IMR-90 (cell line): ENCODE measurements at places on chromosomes 2 and 18. TPM values are rescaled to one million over a fixed set of nuclear protein-coding genes. Genes with fewer than 3 reads are reported as not detected.

The THUMPD2 gene
- 4.8 and 5.6 TPM in 2 replicates for total RNA-seq

The REG3A gene
- total RNA-seq: not detected in 2 replicates

The ANKRD29 gene
- total RNA-seq: under 0.01 and 0.18 TPM in 2 replicates

The STK17B gene
- total RNA-seq: 48.9 and 50.3 TPM in 2 replicates

The DPYSL5 gene
- not detected in 2 replicates for total RNA-seq

The KCNS3 gene
- 4.3 and 5.3 TPM in 2 replicates for total RNA-seq

The DPP10 gene
- total RNA-seq: not detected in 2 replicates

The CCDC68 gene
- 0.54 and 1.4 TPM in 2 replicates for total RNA-seq

The SFTPB gene
- not detected in 2 replicates for total RNA-seq

The EHBP1 gene
- total RNA-seq: 44.4 and 55.0 TPM in 2 replicates

The CKAP2L gene
- 9.9 and 13.3 TPM in 2 replicates for total RNA-seq

The RNF125 gene
- total RNA-seq: under 0.01 TPM in 2 replicates

The MAB21L4 gene
- total RNA-seq: not detected in 2 replicates

The SULT1C4 gene
- 0.36 and 0.56 TPM in 2 replicates for total RNA-seq

The GPR17 gene
- total RNA-seq: not detected in 2 replicates

The LOXHD1 gene
- total RNA-seq: not detected in 2 replicates

The CIAO1 gene
- 85.5 and 94.3 TPM in 2 replicates for total RNA-seq

The TNFAIP6 gene
- total RNA-seq: 2.2 and 2.9 TPM in 2 replicates

The CPO gene
- total RNA-seq: not detected in 2 replicates

The ARHGAP28 gene
- total RNA-seq: 2.8 and 3.8 TPM in 2 replicates

The STAT4 gene
- total RNA-seq: 0.28 and 0.36 TPM in 2 replicates

The LAMA1 gene
- total RNA-seq: 10.9 and 11.4 TPM in 2 replicates

The CPS1 gene
- 18.6 and 20.1 TPM in 2 replicates for total RNA-seq

The TRABD2A gene
- 19.7 and 20.3 TPM in 2 replicates for total RNA-seq

The METTL8 gene
- total RNA-seq: 10.6 and 20.0 TPM in 2 replicates

The NEDD4L gene
- 10.0 and 12.8 TPM in 2 replicates for total RNA-seq

The REG1B gene
- not detected in 2 replicates for total RNA-seq

The DSG4 gene
- total RNA-seq: not detected in 2 replicates

The ANKRD44 gene
- total RNA-seq: 11.7 and 15.6 TPM in 2 replicates

The TMEM247 gene
- not detected in 2 replicates for total RNA-seq

The KLHL29 gene
- total RNA-seq: 2.0 and 2.5 TPM in 2 replicates

The CHN1 gene
- total RNA-seq: 54.4 and 58.4 TPM in 2 replicates

The APLF gene
- 2.3 and 3.3 TPM in 2 replicates for total RNA-seq

The LNPK gene
- 48.6 and 59.4 TPM in 2 replicates for total RNA-seq

The CNGA3 gene
- total RNA-seq: under 0.01 TPM in 1 of 2 replicates, not detected in the other

The SPP2 gene
- not detected in 2 replicates for total RNA-seq

The RIT2 gene
- not detected in 2 replicates for total RNA-seq

The ATL2 gene
- total RNA-seq: 62.6 and 83.6 TPM in 2 replicates

The COLEC12 gene
- 1.7 and 2.3 TPM in 2 replicates for total RNA-seq

The DNAH6 gene
- total RNA-seq: under 0.01 TPM in 2 replicates

The CBLN2 gene
- total RNA-seq: not detected in 2 replicates

The RMND5A gene
- total RNA-seq: 16.0 and 17.8 TPM in 2 replicates

The SAG gene
- total RNA-seq: not detected in 2 replicates

The SKA1 gene
- 5.9 and 13.9 TPM in 2 replicates for total RNA-seq

The ACADL gene
- total RNA-seq: not detected in 2 replicates

The NEU2 gene
- not detected in 2 replicates for total RNA-seq

The MYCN gene
- not detected in 2 replicates for total RNA-seq

The LCT gene
- total RNA-seq: under 0.01 TPM in 1 of 2 replicates, not detected in the other

The SCN1A gene
- under 0.01 TPM in 2 replicates for total RNA-seq

The IL36RN gene
- not detected in 2 replicates for total RNA-seq

The NAPG gene
- 32.8 and 39.2 TPM in 2 replicates for total RNA-seq

The C2orf78 gene
- not detected in 2 replicates for total RNA-seq

The SKOR2 gene
- total RNA-seq: not detected in 2 replicates

The GALNT3 gene
- total RNA-seq: 2.0 and 4.4 TPM in 2 replicates

The GCA gene
- 3.6 and 9.7 TPM in 2 replicates for total RNA-seq

The TEKT4 gene
- not detected in 2 replicates for total RNA-seq

The NR4A2 gene
- total RNA-seq: 0.72 and 2.8 TPM in 2 replicates

The NOSTRIN gene
- total RNA-seq: under 0.01 and 0.18 TPM in 2 replicates
